ELR (cell line): ENCODE measurements at places on chromosomes 3 and 15.

DNA sequence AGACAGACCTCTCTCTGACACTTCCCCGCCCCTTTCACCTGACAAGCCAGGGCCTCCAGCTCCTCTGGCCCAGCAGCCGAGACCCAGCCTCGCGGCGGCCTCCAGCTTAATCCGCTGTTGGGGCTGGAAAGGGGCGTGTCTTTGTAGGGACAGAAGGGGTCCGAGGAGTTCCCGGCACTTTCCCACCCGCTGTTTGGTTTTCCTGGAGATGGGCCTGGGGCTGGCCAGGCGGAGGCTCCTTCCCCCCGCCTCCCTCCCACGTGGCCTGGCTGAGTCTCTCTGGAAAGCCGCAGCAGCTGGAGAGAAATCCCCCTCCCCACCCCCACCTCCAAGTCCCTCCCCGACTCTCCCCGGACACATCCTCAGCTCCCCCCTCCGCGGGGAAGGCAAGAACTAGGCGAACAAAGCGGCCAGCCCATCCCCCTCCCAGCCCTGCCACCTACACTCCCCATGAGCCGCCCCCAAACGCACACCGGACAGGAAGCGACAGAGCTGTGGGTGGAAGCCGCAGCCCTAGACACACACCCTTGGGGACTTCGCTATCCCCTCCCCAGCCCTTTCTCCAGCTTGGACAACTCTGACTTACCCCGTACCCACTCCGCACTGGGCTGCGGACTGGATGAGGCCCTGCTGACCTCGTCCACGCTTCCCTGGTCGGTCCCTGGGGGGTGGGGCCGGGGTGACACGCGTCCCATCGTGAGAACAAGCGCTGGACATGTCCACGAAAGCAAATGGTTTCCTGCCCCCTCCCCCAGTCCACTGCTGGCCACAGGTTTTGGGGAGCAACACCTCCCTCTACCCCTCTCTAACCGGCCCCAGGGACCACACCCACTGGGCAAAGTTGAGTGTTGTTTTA, 1.2 kb downstream of the IGDCC4 start:
- DNase-seq: peak; percentile 19

DNA sequence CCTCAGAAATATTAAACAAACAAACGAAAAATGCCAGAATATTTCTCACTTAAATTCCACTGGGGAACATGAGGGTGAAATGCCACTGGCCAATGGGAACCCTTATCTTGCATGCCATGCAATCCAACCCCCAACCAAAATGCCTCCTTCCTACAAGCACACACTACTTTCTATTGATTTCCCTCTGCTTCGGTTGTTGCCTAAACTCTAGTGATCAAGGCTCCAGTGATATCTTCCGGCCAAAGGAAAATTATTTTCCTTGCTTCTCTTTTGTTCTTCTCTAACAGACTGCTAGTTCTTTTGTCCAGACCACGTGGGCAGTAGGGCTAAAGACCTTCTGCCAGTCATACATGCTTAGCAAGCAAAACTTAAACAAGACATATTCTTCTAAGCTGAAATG, 115.7 kb downstream of the TMCC1 start:
- DNase-seq: no peak

DNA sequence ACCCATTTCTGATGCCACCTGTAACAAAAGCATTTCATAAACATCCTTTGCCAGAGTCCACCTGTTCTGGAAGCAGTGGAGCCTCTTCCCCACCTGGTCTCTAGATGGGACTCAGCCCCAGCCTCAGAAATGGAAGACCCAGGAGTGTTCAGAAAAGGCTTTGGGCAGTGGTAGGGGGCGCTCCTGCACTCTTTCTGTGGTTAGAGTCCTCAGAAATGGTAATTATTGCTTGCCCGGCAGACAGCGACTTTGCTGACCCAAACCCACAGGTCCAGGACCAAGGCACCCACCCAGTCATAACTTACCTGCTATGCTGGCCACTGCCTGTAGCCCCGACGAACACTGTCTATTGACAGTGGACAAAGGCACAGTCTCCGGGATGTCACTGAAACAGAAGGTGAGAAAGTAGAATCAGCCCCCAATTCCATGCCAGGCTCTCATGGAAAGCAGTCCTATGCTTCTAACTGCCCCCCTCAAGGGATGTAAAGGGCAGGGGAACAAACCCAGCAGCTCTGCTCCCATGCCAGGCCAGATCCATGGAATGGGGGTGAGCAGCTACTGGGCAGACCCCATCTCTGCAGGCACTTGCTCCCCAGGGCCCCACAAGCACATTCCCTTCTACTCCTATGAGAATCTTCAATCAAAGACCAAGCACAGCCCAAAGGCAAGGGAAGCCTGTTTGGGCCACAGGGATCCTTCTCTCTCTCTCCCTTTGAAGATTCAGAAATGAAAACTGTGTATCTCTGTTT, 5.1 kb downstream of the ACAA1 start:
- DNase-seq: peak; percentile 58

DNA sequence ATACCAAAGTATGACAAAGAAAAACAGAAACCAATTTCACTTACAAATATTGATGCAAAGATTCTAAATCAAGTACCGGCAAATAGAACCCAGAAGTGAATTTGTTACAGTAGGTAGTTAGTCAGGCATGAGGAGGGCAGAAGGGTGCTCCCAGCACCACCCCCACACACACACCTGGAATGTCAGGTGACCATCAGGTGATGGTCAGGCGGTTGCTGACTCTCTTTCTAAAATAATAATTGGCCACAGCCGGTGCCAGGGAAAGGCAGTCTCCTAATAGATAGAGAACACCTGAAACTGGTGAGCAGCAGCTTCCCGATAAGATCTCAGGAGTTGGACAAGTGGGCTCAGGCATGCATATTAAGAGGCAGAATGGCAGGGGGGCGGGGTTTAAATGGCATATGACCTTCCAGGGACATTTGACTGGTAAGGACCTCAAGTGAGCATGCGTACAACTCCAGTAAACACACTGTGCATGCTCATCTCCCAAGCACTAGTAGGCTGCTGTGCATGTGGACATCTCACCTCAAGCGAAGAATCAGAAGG, 131.1 kb downstream of the ANO10 start:
- no peak for DNase-seq
